Esophagus squamous epithelium (tissue), 5 donors: ENCODE measurements at places on chromosomes 12 and 14.

- DNase-seq = no peak
Observed at GRCh38 chr12:59370933-59371332, 224.9 kb upstream of the SLC16A7 start.

GRCh38 chr14:96096639-96097610, 57.8 kb downstream of the C14orf132 start:
- DNase-seq = no peak

GRCh38 chr12:62533087-62533754, 66.6 kb downstream of the MON2 start:
- no peak for DNase-seq

DNA sequence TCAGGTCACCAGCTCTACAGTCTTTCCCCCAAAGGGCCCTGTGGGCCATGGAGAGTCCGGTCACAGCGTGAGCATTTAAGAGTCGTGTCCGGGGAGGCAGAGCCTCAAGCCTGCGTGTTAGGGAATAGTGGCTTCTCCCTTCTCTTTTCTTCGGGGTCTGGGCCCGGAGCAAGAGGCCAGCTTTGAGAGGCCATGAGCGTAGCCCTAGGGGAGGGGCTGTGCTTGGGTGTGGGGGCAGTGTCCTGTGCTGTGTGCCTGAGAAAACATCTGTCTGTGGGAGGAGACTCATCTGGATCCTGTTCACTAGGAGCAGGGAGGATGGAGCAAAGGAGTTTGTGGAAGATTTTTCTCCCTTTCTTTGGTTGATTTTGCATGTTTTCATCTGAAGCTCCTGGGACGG, 5.3 kb downstream of the LRP1-AS start:
- no peak for DNase-seq

DNA sequence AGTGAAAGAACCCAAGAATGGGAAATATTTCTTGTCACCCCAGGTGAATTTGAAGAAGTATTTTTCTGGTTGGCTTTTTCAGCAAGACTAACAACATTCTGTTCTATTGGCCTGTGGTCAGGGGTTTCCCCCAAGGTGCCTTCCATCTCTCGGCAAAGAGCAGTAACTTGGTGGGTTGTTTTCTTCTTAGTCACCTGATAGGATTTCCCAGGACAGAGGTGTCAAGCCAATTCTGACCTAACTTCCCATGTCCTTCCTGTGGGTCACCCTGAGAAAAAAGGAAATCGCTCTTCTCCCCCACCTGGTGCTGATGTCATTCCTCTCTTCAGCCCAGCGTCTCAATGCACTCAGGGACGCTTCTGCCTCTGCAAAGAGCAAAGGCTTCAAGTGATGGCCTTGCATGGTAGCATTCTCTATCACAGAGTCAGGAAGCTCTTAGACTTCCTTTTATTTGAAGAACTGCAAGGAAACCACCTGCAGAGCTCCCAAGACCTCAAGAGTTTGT, 16.1 kb upstream of the IFNG start:
- no peak for DNase-seq
